Uterine smooth muscle cell (primary cell): ENCODE measurements at places on chromosomes 11 and 22. TPM values are rescaled to one million over a fixed set of nuclear protein-coding genes. Genes with fewer than 3 reads are reported as not detected.

The CBX7 gene
- 6.2 and 13.5 TPM in 2 replicates for total RNA-seq

The C11orf16 gene
- total RNA-seq = not detected in 2 replicates

The TBX1 gene
- 0.12 TPM in 1 of 2 replicates, not detected in the other for total RNA-seq

The KCNK4 gene
- not detected in 2 replicates for total RNA-seq

The DUSP8 gene
- 0.44 and 0.50 TPM in 2 replicates for total RNA-seq

The KRTAP5-10 gene
- not detected in 2 replicates for total RNA-seq

The NDUFV1 gene
- total RNA-seq = 168 and 191 TPM in 2 replicates

The TSPAN18 gene
- total RNA-seq = 0.12 TPM in 1 of 2 replicates, not detected in the other

The TMEM191B gene
- total RNA-seq = 0.12 and 3.2 TPM in 2 replicates

The P4HA3 gene
- total RNA-seq = 6.0 and 21.9 TPM in 2 replicates

The OTOG gene
- not detected in 2 replicates for total RNA-seq

The ZP1 gene
- total RNA-seq = 0.12 TPM in 1 of 2 replicates, not detected in the other

The BTG4 gene
- total RNA-seq = not detected in 2 replicates
